ENCODE measurements at places on chromosomes 2 and 18.

DNA sequence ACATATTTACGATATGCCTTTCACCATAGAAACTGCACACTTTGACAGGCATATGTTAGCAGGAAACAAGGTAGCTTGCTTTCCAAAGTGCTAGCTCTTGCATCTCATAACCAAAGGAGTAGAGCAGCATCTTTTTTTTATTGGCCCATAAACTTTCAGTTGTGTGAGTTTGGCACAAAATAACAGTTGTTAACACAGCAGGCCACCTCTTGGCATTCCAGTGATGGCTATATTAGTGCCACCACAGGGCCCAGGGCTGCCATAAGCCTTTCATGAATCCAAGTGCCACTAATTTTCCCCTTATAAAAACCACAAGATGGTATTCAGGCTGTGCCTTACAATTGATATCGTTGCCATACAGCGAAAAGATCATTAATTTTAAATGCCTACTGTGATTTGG, 40.3 kb upstream of the KLF7 start:
- no peak for DNase-seq

- no peak for DNase-seq
Measured at GRCh38 chr18:79614211-79614955, 65.2 kb upstream of the CTDP1 start.

GRCh38 chr18:32326450-32327308, 136.8 kb downstream of the MEP1B start:
- DNase-seq: no peak

GRCh38 chr18:75462178-75462832, 34.8 kb upstream of the SMIM21 start:
- DNase-seq: no peak

GRCh38 chr2:120770176-120770575, 34.5 kb downstream of the GLI2 start:
- DNase-seq: no peak

DNA sequence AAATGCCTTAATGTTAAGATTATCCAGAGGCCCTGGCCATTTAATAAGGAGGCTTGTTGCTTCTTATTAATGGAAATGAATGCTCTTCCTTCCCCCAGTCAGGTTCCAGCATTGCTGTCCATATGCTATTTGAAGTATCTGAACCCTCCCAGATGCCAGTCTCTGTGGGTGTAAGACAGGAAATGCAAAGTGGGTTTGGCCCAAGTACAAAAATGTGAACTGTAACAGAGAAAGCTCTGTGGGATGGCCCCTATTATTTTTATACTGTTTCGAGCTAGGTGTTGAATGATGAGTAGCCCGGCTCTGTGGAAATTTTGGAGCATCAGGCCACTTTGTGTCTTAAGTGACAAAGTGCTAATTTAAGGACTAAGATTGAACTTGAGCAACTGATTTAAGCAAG, 141.0 kb downstream of the UXS1 start:
- DNase-seq: no peak

DNA sequence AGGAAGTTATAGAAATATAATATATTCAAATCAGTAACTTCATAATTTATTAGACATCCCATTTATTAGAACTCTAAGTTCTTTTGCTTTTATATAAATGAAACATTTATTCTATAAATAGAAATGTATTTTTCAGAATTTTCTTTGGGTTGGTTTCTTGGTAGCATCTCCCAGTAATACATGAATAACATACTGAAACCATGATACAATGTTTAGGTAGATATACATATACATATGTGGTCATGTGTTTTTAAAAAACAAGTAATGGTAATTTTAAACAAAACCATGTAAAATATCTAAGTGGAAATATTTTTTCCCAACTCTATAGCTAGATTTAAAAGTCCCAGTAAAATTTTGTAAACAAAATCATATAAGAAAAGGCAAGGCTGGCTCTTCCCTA, 36.9 kb downstream of the WIPF1 start:
- DNase-seq: no peak

DNA sequence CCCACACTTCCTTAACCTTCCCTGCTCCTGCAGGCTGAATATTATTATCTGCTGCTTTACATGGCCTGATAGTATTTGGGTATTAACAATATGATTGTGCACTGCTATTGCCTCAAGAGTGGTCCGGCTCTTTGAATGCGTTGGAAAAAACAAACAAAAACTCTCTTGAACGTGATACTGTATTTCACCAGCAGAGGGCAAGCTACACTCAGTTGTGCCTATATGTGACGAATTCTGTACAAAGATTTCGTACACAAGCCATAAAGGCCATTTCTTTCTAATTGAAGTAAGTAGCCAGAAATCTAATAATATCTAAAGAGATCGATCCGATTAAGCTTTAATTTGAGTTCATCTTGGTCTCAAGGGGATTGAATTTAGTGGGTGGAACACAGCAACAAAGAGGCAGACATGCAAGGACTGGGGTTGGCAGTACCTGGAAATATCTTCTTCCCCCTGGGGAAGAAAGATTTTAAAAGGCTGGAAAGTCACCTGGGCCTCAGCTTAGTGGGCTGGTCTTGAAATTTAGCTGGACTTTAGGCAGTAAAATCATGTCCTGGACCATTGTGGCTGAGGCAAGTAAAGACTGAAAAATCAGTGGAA, 49.3 kb upstream of the RAB6D start:
- DNase-seq: no peak

Data from stimulated activated CD8-positive, alpha-beta memory T cell treated with anti-CD3 and anti-CD28 coated beads, Interleukin-4, amount 100 ng/mL, for 4 hours (primary cell).